T-helper 17 cell (primary cell): ENCODE measurements at places on chromosomes 3 and 15. TPM values are rescaled to one million over a fixed set of nuclear protein-coding genes. Genes with fewer than 3 reads are reported as not detected.

The STRIT1 gene
- not detected for total RNA-seq

The ARL14 gene
- not detected for total RNA-seq

The NECTIN3 gene
- 6.4 TPM for total RNA-seq

The KY gene
- total RNA-seq = not detected

The STAC gene
- 0.35 TPM for total RNA-seq

The PAQR5 gene
- total RNA-seq = not detected
